Breast epithelium (tissue), 4 donors: ENCODE measurements at places on chromosomes 6 and 20. TPM values are rescaled to one million over a fixed set of nuclear protein-coding genes. Genes with fewer than 3 reads are reported as not detected.

- DNase-seq: no peak
Measured at GRCh38 chr6:168097221-168097620, 18.2 kb upstream of the FRMD1 start.

DNA sequence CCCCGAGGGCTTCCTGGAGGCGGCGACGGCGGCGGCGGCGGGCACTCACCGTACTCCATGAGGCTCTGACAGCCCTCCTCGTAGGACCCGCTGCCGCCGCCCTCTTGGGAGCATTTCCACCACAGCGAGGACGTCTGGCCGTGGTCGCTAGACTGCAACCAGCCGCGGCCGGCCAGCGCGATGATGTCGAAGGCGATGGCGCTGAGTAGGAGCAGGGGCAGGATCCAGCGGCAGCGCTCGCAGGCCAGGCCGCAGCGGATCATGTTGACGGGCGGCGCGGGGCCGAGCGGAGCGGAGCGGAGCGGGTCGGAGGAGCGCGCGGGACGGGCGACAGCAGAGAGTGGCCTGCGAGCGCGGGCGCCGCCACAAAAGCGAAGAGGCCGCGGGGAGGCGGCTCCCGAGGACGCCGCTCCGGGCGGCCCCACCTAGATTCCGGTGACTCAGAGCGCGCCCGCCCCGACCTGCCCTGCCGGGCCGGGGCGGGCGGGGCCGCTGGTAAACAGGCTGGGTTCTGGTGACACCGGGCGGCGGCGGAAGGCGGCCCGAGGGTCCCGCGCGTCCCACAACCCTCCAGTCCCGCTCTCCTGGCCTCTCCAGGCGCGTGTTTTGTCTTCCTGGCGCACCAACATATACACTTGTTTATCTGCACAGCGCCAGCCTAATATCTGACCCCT is at the start of gene PERP:
PERP (minus strand) TSS at position 342 of the 674 bp plus-strand sequence; CDS start at position 263, 79 bp downstream.
- DNase-seq: peak; percentile 78

DNA sequence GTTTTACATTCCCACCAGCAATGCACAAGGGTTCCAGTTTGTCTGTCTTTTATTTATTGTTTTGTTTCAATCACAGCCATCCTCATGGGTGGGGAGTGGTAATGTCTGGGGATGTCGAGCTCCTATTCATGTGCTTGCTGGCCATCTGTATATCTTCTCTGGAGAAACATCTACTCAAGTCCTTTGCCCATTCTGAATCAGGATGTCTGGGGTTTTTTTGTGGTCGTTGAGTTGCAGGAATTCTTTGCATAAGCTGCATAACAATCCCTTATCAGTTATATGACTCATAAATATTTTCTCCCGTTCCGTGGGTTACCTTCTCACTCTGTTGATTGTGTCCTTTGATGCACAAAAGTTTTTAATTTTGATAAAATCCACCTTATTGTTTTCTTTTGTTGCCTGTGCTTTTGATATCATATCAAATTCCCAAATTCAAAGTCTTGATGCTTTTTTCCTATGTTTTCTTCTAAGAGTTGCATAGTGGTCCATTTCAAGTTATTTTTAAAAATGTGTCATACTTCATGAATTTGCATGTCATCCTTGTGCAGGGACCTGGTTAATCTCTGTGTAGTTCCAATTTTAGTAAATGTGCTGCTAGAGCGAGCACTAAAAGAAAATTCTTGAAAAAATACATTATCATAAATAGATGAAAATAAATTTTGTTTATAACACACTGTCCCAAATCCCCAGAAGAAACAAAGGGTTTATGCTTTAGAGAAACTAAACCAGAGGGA is 54.9 kb upstream of the PDE10A start:
- no peak for DNase-seq

DNA sequence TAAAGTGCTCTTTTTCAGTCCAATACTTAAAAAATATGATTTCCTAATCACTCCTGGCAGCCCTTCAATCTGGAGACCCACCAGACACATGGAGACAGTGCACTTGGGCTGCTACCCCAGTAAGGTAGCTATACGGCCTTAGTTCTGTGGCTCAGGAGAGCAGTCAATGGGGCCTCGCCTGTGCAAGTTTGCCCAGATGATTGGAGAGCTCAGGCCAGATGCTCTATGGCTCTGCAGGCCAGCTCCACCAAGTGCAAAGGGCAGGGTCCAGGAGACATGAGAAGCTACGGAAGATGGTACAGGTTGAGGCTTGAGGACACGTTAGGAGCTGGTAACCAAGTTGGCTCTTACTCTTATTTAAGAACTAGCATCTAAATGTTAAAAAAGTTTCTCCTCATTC is 30.7 kb downstream of the STK38 start:
- no peak for DNase-seq

DNA sequence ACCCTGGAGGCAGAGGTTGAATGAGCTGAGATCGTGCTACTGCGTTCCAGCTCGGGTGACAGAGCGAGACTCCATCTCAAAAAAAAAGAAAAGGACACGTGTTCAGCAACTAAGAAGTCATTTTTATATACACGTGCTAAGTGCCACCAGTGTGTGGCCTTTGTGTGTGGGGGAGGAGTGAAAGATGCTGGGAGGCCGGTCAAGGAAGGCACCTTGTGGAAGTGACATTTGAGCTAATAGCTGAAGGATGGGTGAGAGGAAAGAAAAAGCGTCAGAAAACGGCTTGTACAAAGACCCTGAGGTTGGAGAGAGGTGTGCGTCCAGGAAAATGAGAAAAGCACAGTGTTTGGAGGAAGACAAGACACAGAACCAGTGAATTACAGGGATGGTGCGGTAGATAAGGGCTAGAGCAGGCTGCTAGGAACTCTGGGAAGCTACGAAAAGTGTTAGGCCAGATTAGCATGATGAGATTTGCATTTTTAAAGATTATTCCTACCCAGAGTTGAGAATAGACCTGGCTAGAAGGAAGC is 11.6 kb downstream of the RREB1 start:
- DNase-seq: no peak

- DNase-seq: no peak
Measured at GRCh38 chr6:117561128-117561527, 41.2 kb downstream of the GOPC start.

- DNase-seq: no peak
Measured at GRCh38 chr20:54076259-54076658, 5.9 kb upstream of the BCAS1 start.

DNA sequence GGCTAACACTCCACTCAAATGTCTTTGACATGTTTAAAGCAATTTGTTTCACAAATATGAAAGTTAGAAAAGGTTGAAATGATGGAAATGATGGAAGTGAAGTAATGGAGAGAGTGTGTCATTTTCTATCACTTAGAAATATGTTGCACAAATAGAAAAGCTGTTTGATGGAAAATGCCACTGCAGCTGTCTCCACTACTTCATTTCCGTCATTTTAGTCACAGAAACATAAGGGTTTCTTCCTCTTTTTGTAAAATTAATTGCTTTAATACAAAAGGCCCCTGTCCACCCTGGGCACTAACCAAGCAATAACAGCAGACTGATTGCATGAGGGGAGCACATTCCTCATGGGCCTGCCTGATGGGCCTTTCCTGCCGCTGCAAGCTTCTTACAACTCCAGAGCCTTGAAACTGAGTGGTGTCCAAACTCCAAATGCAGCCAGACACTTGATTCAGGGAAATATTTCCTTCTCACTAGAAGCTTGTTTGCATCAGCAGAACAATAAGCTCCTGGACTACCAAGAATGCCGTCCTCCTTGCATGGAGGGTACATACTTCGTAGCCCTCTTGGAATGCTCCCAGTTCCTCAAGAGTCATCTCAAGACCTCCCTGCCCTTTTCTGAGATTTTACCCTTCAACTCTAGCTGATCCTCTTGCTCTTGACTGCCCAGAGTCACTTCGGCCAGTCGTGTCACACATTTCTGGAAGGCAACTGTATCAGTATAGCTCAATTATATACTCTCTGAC is 36.1 kb downstream of the F13A1 start:
- no peak for DNase-seq

- DNase-seq: no peak
Measured at GRCh38 chr20:61864481-61864880, 201.2 kb downstream of the TAF4 start.

- DNase-seq: no peak
Measured at GRCh38 chr6:70415660-70416059, 2.4 kb downstream of the FAM135A start.

DNA sequence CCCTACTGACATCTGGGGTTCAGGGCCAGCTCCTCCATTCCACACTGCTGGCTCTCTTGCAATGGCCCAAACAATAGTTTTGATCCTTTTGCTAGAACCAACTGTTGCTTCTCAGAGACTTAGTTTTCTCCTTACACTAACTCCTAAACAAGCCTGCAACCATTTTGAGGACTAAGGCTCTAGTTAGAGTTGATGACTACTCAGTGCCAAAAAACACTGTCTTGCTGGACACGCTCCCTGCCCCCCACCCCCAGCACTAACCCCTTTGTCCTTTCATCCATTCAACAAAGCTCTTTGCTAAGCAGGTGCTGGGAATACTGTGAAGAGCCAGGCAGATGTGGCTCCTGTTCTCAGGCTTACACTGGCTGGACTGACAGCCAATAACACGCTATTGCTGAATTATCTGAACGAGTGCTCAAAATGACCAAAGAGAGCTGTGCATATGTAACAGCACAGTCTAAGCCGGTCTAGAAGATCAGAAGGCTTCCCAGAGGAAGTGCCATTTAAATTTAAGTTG is 17.6 kb downstream of the GCLC start:
- DNase-seq: no peak

GRCh38 chr6:4460586-4461475 is 315.4 kb upstream of the CDYL start:
- DNase-seq: peak; percentile 90

DNA sequence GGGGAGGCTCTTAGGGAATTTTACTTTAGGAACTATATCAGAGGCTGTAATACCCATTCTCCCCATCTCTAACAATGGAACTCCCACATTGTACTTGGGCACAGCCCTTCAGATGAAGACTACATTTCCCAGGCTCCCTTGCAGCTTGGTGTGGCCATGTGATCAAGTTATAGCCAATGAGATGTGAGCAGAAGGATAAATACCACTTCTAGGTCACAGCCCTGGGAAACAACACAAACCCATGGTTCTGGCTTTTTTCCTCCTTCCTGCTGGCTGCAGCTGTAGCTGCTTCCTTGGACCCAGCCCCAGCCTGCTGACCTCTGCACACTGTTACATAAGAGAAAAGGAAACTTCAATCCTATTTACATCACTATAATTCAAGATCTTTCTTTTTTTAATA is 445.9 kb upstream of the JARID2 start:
- DNase-seq: no peak

GRCh38 chr6:110430236-110430635 is 14.9 kb upstream of the DDO start:
- no peak for DNase-seq

DNA sequence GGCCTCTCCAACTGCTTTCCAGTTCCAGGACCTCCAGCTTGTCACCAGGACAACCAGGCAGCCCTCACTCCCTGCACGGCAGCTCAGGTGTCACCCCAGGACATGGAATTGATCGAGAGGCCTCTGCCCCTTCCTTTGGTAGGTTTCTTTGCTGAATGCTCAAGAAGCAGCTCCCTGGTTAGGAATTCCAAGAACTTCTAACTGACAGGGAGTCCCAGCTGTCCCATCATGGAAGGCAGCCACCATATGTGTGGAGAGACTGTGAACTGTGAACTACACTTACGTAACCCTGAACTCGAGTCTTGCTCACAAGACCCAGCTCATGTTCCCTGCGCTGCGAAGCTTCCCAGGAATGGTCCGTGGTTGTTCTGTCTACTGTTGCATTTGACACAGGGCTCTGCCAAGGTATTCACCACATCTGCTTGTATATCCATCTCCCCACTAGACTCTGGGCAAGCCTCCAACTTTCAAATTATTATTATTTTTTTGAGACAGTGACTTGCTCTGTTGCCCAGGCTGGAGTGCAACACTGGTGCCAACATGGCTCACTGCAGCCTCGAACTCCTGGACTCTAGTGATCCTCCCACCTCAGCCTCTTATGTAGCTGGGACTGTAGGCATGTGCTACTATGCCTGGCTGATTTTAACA is 35.7 kb downstream of the MGME1 start:
- no peak for DNase-seq

- DNase-seq: no peak
Measured at GRCh38 chr20:3032624-3033023, 10.8 kb upstream of the GNRH2 start.

DNA sequence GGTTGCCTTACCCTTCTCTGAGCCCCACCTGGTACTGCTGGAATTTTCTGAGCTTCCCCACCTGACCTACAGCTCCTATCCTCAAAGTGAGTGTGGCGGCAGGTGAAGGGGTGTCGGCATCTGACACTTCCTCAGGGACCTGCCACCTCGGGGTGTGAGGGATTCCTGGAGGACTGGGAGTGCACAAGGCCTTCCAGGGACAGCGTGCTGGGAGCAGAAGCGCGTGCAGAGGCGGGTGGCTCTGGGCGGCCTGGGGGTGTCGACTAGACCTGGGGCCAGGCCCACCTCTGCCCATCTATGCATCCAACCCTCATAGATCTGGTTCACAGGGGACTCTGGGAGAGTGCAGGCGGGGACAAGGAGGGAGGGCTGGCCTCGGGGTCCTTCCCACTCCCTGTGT is 7.8 kb downstream of the DLGAP4 start:
- DNase-seq: peak; percentile 20

DNA sequence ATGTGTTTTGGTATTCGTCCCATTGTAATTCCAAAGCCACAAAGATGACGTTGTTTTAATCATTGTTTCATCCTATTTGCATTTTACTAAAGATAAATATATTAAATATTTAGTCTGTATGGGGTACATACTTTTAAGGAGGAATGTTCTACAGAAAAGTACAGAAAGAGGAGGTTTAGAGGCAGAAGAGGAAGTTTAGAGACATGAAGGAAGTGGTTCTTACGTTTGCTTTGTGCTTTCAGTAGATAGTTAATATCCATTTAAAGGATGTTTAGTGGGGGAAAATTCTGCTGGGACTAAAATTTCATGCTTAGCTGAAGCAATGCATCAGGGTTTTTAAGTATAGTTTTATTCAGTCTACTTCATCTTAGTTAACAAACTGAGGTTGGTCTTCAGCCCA is 116.6 kb downstream of the CRYBG1 start:
- no peak for DNase-seq

GRCh38 chr20:45987108-45987780 is 15.2 kb upstream of the ZNF335 start:
- DNase-seq: peak; percentile 70

- DNase-seq: no peak
Measured at GRCh38 chr20:61449057-61449609, 197.1 kb downstream of the CDH4 start.

GRCh38 chr20:54134445-54135220 is 39.2 kb downstream of the CYP24A1 start:
- DNase-seq: no peak

- no peak for DNase-seq
Measured at GRCh38 chr6:92176666-92177065, 1242.7 kb downstream of the EPHA7 start.

GRCh38 chr6:24822696-24823095 is 24.0 kb upstream of the ARMH2 start:
- DNase-seq: no peak

- DNase-seq: no peak
Measured at GRCh38 chr6:6007366-6008088, 802 bp upstream of the NRN1 start.

RSPO3 gene
- total RNA-seq: 16.2 TPM

GINS1 gene
- total RNA-seq: 0.33 TPM

PGBD1 gene
- 5.9 TPM for total RNA-seq

C20orf141 gene
- total RNA-seq: not detected

CST4 gene
- not detected for total RNA-seq

C20orf202 gene
- total RNA-seq: 0.33 TPM

RBM24 gene
- total RNA-seq: 1.3 TPM
